Stimulated activated CD4-positive, alpha-beta T cell treated with anti-CD3 and anti-CD28 coated beads, Interleukin-4, amount 100 ng/mL, for 1 hour (primary cell): ENCODE measurements at places on chromosomes 5 and 9.

DNA sequence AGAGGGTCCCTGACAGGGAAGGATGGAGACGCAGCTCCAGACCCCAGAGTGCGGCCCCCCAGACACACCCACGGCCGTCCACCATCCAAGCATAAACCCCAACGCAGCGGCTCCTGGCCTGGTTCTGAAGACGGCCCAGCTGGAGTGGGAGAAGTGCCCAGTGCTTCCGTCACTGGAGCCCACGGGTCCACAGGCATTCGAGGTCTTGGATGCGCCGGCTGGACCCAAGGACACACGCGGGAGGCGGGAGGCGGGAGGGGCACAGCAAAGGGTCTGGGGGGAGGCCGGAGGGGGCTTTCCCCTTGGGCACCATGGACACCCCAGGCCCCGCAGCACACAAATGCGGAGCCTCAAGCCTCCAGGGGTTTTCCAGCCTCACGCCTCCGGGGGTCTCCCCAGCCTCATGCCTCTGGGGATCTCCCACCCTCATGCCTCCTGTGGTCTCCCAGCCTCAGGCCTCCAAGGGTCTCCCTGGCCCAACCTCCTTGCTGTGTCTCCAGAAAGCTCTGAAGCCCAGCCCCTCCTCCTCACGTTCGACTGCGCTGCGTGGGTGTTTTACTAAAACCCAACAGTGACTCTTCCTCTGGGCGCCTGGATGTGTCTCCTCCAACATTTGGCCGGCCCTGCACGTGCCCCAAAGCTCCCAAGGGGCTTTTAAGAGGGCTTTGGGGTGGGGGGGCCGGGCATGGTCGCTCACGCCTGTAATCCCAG lies 15.2 kb downstream of the EXD3 start:
- DNase-seq: no peak

DNA sequence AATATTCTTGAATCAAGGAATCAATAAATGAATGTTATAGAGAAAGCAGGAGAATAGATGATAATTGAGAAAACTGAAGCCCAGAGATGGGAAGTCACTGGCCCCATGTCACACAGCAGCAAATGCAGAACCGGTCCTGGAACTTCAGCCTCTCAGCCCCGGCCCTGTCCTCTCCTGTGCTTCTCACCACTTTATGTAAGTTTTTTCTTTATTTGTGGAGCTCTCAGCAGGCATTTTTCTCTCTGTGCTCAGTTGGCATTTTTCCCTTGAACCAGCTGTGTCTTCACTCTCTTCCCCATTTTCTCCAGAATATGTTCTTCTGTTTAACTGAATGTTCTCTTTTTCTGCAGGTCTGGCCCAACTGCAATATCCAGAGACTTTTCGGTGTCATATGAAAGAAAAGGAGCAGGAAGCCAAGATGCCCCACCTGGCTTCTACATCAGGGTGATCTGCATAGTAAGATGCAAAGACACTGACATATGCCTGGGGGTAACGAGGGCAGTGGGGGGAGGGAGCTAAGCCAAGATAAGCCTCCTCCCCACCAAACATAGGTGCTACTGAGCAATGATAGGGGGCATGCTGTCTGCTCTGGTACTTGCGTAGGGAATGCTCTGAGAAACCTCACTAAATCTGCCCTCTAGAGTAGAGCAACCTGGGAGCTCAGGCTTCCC lies 12.8 kb upstream of the LCP2 start:
- DNase-seq: no peak

DNA sequence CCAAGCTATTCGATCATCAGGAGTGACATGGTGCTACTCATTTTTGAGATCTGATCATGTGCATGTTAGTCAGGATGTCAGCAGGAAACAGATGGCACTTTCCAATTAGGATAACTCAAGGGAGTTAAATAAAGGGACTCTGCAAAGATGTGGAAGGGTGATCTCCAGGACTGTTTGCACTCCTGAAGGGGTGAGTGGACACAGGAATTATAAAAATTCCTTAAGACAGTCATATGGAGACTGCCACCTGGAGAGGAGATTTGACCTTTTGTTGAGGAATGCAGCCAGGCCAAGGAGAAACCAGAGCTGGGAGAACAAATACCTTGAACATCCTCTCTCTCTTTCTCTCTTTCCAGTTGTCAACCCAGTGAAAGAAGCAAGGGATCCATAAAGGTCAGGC lies 189.1 kb downstream of the GABRG2 start:
- DNase-seq: no peak

DNA sequence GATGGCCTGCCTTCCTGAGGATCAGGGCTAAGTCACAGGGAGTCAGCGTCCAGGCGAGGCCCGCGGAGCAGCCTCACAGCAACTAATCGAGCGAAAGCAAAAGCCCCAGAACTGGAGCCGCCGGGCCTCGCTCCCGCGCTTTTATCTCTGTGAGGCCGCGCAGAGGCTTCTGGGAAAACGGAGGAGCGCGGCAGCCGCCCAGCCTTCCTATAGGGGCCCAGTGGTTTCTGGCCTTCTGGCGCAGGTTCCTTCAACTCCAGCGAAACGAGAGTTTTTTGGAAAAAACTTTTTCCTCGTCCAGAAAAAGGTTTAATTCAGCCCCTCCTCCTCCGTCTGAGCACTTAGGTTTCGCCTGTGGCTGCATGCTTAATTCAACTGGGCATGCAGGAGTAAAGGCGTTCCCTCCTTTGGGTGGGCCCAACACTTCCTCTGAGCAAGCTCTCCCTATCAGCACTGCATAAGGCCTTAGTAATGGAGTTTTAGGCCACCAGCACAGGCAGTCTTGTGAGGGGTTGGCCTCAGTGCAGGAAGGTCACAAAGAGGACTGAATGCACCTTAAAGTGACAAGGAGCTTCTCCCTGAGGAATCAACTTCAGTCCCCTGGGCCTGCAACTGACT lies at the start of gene MEIKIN:
MEIKIN (minus strand) TSS at position 113 of the 618 bp plus-strand sequence. CDS start 158 bp downstream, outside the sequence.
- no peak for DNase-seq

GRCh38 chr5:149280124-149280523 lies 8.5 kb downstream of the AFAP1L1 start:
- no peak for DNase-seq

- DNase-seq: no peak
These were observed 156.8 kb downstream of the MACROH2A1 start for GRCh38 chr5:135242021-135242865.

- no peak for DNase-seq
These were observed 31.5 kb downstream of the FAM163B start for GRCh38 chr9:133577737-133578112.

DNA sequence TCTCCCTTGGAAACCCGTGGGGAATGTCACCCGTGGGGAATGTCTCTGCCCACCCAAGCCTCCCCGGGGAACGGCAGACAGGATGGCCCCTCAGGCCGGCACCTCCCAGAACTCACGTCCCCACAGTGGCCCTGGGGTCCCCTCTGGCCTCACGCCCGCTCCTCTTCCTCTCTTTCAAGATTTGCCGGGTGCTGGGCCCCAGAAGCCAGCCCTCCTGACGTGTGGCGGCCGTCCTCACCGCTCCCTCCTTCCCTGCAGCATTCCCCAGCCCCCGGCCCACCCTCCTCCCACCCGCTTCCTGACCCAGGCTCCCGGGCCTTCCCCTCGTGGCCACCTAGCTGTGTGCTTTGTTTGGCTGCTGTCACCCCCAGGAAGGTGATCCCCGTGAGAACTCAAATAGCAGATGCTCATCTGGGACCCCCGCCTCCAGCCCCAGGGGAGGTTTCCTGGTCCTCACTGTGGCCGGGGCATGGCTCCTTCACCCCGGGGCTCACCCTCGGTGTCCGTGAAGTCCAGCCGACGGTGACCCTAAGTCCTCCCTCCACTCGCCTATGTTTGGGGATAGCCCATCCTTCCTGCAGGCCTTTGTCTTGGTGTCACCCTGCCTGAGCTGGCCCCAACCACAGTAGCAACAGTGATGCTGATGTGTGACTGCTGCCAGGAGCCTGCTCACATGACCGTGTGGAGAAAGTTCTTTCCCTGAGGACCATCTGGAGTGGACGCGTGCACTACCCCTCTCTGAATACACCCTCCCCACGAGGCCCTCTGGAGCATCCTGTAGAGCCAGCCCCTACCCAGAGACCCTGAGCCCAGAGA lies 163.3 kb upstream of the IER5L start:
- DNase-seq: no peak

DNA sequence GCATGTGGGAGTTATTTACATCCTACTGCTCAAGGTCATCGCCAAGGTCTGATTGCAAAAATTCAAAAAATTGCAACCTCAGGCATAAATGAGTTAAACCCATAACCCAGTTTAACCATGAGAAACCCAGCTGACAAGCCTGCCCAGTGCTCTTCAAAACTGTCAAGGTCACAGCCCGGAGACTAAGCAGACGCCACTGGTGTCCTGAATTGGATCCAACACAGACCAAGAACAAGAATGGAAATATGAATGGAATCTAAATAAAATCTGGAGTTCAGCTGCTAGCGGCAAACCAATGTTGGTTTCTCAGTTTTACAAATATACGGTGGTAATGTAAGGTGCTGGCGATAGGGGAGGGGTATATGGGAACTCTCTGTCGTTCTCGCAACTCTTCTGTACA lies 201.5 kb upstream of the MVB12B start:
- DNase-seq: no peak

GRCh38 chr5:662751-663435 lies 30.3 kb downstream of the TPPP start:
- no peak for DNase-seq

DNA sequence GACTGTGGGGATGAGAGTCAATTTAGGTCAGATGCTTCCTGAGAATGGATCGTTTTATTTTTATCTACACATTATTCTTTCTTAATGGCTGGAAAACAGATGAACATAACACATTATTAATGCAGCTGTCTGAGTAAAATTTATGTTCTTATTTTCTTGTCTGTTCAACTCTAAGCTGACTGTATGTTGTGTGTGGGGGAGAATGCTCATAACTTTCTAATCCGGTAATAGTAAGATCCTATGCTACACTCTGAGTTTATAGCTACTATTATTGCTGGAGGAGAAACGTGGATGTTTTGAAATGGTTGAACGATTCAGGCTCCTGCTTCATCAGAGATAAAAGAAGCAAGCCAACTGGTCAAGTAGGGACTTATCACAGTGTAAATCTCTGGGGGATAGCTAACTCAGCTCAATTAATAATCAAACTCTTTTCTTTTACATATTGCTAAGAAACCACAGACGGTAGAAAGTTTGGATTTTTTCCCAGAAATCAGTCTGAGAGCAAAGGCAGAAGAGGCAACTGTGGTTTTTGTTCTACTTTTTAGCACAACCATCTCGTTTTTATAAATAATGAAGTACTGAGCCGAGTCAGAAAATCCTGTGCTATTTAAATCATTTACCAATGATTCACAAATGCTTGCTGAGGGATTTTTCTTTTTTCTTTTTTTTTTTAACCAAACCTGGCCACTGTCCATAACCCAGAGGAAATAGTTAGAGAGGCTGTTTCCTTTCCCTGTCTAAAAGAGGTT lies 265.0 kb upstream of the FAM174A start:
- DNase-seq: no peak

- DNase-seq: no peak
These were observed 5.9 kb upstream of the QSOX2 start for GRCh38 chr9:136251264-136252115.

DNA sequence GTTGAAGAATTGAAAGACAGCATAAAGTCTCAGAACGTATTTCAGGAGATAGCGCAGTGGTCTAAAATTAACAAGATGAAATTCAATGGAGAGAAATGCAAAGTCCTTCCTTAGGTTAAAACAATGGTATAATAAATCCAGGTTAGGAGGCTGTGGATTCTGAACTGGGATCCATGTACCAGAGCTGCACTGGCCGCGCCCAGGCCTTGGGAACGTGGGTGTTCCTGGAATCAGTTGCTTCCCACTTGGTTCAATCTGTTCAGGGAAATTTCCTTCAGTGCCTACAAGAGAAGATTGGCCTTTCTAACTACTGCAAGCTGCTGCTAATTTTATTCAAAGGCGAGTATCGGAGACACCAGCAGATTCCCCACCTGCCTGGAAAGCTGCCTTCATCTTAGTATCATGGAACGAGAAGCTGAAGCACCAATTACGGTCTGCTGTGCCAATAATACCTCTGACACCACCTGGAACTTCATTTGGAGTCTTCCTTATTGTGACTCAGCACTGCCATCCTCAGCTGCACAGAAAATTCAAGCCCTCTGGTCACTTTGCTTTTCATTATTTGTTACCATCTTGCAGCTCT lies 14.3 kb upstream of the CTNND2 start:
- DNase-seq: no peak

DNA sequence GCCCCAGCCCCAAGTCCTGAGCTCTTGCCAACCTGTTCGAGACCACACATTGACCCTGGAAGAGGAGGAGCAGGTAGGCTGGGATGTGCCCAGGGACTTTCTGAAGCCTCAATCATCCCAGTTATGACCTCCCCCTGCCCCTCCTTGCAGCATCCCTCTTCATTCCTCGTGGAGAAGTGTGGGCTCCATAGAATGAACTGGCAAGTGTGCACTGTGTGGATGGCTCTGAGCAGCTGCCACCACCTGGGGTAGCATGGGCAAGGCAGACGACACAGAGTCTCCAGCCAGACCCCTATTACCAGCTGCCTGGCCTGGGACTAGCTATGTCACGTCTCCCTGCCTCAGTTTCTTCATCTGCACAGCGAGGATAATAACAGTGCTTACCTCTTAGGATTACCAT lies 33.5 kb downstream of the GADD45G start:
- no peak for DNase-seq

GRCh38 chr5:131363811-131364506 lies 100.1 kb downstream of the CDC42SE2 start:
- DNase-seq: no peak
